ACHN (cell line): ENCODE measurements at places on chromosomes 16 and 17.

- DNase-seq: no peak
These were observed 37.7 kb upstream of the TOB1 start for GRCh38 chr17:50903604-50904517.

- no peak for DNase-seq
These were observed 75.2 kb upstream of the METTL9 start for GRCh38 chr16:21524068-21524751.

GRCh38 chr17:83195330-83196023 lies 116.1 kb downstream of the METRNL start:
- DNase-seq: no peak

DNA sequence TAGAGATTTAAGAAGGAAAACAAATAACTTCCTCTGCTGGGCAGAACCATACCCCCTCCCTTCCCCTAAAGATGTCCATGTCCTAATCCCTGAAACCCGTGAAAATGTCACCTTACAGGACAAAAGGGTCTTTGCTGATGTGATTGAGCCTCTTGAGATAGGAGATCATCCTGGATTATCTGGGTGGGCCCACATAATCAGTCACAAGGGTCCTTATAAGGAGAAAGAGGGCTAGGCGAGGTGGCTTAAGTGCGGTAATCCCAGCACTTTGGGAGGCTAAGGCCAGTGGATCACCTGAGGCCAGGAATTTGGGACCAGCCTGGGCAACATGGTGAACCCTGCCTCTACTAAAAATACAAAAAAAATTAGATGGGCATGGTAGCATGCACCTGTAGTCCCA lies 12.0 kb upstream of the SLC39A11 start:
- DNase-seq: no peak

GRCh38 chr16:87471278-87472141 lies 21.3 kb downstream of the ZCCHC14 start:
- DNase-seq: no peak

- no peak for DNase-seq
These were observed 471.9 kb downstream of the HS3ST3B1 start for GRCh38 chr17:14772776-14773175.

GRCh38 chr16:73275448-73275847 lies 227.5 kb upstream of the ZFHX3 start:
- DNase-seq: no peak

DNA sequence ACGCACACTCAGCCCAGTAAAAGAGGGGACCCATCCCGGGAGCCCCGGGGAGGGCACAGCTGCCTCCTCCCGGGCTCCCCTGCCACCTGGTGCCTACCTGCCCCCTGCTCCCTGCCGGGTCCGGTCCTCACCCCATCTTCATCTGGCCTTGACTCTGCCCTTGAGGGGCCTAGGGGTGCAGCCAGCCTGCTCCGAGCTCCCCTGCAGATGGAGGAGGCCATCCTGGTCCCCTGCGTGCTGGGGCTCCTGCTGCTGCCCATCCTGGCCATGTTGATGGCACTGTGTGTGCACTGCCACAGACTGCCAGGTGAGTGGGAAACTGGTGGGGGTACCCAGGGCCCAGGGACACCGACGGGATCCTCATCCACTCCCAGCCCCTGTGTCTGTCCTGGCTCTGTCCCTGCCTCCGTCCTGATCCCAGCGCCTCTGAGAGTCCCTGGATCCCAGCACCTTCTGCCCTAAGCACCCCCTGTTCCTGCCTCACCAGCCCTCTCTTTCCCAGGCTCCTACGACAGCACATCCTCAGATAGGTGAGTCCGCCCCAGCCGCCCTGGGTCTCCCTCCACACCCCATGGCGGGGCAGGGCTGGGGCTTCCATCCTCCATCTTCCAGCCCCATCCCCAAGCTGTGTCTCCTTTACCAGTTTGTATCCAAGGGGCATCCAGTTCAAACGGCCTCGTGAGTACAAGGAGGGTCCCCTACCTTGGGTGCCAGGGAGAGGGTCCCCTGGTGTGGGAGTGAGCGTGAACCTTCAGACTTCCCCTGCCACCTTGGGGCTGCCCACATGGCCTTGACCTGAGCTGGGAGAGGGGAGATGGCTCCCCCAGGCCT lies 574 bp downstream of the LAT start:
- DNase-seq: peak; percentile 13

GRCh38 chr16:48035142-48035541 lies 120.7 kb downstream of the ABCC12 start:
- no peak for DNase-seq

- peak; percentile 61 for DNase-seq
These were observed 25.8 kb downstream of the SRCIN1 start for GRCh38 chr17:38579934-38580333.

- DNase-seq: no peak
These were observed 59.1 kb upstream of the SMIM36 start for GRCh38 chr17:55570391-55570790.

DNA sequence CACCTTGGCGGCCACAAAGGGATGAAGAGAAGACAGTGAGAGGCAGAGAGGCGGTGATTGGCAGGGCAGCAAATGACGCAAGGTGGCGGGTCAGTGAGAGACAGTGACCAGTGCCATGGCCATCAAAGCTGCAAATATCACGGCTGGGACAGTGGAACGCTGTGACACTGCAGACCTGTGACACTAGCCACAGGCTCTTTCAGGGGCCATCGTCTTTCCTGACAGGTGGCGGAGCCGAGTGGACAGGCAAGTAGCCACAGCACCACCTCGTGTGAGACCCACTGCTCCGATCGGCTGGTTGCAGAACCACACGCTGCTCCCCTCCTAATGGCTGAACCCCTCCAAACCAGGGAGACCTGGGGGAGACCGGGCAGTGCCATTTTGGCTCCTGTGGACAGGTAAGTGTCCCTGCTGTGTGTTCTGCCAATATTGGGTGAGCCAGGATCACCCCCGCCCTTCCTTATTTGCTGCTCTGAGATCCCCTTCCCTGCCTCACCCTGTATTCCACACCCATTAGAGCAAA lies 7.9 kb upstream of the ZNF778 start:
- DNase-seq: no peak

DNA sequence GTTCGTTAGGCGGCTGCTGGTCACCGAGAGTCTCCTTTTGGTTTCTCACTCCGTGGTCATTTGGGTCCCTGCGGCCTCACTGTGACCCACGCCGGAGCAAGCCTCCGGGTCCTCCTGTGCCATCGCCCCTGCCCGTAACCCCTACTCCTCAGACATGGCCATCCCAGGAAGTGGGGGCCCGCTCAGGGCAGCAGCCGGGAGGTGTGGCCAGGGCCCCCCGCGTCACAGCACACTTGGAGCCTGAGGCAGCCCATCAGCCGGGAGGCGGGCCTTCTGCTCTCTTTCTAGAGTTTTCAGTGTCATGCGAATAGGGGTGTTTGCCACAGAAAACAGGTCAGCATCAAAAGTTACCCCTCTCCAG lies 7.9 kb upstream of the WFIKKN1 start:
- DNase-seq: no peak

DNA sequence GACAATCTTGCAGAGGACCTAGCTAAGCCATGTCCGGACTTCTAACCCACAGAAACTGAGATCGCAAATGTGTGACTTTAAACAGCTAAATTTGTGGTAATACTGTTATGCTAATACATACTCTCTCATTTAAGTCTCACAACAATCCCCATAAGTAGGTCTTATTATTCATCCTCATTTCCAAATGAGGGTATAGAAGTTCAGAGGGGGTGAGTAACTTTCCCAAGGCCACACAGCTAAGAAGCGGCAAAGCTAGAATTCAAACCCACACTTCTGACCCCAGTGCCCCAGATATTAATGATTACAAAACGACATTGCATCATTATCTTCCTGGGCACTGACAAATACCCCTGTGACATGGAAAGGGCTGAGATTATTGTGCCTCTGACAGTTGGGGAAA lies 81.4 kb downstream of the CNGB1 start:
- no peak for DNase-seq

- DNase-seq: no peak
These were observed 184.3 kb upstream of the TNRC6C start for GRCh38 chr17:77774182-77774581.

GRCh38 chr17:80793851-80794267 lies 197.8 kb upstream of the CHMP6 start:
- no peak for DNase-seq

GRCh38 chr16:55367866-55368603 lies 44.0 kb downstream of the IRX6 start:
- DNase-seq: no peak

- DNase-seq: no peak
These were observed 13.4 kb upstream of the BAHCC1 start for GRCh38 chr17:81381632-81382577.

DNA sequence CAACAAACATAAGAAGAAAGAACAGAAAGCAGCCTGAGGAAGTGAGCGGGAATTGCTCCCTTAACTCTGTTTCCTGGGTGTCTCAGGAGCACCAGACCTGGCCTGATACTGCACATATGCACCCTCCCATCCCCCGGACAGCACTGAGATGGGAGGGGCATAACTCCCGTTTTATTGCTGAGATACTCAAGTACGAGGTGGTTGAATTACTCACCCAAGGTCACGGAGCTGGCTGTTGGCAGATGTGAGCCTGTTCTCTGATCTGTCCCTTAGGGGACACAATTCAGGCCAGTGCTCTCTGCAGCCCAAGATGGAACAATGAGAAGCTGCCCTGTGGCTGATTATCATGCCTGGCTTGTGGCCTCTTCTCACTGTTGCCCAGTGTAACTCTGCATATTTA lies 9.1 kb upstream of the MED9 start:
- no peak for DNase-seq

- peak; percentile 97 for DNase-seq
These were observed 15.1 kb downstream of the BAIAP2 start for GRCh38 chr17:81049973-81050551.

DNA sequence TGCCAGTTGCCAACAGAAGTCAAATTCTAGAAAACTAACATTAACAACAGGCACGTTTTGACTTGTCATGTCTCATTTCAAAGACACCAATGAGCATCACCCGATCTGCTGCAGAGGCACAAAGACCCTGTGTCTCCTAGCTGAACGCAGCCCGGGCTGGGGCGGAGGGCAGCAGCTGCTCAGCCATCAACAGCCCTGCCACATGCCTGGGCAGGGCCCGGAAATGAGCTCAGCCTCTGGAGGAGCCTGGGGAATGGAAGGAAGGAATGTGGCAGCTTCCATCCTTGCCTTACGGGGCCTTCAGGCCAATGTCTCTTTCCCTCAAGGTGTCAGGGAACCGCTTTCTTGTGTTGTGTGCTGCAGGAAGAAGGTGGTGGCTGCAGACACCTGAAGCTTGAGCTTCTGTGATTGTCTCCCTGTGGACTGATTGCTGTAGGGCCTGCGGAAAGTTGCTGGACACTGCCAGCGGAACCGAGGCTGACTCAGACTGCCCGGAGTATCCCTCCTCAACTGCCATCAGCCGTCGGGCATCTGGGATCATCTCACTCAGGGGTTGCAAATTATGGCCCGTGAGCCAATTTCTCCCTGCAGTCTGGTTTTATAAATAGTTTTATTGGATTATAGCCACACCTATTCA lies 7.3 kb downstream of the CDH13 start:
- DNase-seq: no peak

DNA sequence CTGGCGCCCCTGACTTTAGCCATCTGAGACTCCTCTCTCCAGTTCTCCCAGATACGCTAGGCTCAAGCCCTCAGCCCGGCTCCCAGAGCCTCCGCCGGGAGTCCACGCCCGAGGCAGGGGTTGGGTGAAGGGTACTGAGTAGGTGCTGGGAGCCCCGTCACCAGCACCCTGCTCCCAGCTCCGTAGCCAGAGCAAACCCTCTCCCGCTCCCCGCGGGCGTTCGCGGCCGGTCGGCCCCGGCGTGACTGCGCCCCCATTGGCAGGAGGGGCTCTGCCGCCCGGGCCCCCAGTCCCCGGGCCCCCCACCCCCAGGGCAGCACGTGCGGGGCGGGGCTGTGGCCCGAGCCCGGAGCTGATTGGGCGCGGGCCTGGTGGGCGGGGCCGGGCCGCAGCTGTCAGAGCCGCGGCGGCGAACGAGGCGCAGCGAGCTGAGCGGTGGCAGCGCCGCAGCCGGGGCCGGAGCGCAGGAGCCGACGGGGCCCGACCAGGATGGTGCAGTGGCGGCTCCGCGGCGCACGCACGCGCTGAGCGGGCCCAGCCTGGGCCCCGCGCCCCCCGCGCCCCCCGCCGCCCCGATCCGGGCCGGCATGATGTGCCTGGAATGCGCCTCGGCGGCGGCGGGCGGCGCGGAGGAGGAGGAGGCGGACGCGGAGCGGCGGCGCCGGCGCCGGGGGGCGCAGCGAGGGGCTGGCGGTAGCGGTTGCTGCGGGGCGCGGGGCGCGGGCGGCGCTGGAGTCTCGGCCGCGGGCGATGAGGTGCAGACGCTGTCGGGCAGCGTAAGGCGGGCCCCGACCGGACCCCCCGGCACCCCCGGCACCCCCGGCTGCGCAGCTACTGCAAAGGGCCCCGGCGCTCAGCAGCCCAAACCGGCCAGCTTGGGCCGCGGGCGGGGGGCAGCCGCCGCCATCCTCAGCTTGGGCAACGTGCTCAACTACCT lies at the start of gene SPNS2:
Gene SPNS2, plus strand, starts transcription at position 421 of the 937 bp plus-strand sequence. Its CDS starts 167 bp downstream, at position 588.
- DNase-seq: peak; percentile 84

GRCh38 chr17:30821871-30822723 lies 2.4 kb downstream of the CRLF3 start:
- no peak for DNase-seq

DNA sequence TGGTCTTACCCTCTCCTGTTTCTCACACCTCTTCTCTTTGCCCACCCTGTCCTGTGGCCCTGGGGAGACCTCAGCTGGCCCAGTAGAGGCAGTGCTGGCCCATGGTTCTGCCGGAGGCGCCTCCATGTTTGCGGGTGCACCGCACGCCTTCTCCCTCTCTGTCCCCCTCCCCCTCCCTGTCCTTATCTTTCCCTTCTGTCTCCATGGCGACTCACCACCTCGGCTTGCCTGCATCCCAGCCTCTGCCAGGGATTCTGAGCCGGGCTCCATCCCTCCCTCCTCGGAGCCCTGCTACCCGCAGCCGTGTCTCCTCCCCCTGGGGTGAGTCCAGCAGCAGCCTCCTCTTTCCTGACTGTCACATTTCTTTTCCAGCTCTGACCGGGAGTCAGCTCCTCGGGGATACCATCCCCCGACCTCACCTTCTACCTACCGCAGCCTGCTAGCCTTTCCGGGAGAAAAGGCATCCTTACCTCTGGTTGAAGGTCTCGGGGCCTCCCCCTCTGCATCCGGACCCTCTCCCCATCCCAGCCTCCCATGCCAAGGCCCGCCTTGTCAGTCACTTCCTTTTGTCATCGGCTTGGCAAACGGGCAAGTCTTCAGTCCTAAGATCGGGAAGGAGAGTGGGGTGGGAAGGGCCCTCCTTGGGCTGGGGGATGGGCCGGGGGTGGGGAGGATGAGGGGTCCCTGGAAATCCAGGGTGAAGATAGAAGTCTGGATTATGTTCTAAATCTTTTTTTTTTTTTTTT lies at the start of gene RNF112:
Gene RNF112, plus strand, starts transcription at position 358 of the 746 bp plus-strand sequence. Its CDS starts 177 bp downstream, at position 535.
- DNase-seq: no peak

DNA sequence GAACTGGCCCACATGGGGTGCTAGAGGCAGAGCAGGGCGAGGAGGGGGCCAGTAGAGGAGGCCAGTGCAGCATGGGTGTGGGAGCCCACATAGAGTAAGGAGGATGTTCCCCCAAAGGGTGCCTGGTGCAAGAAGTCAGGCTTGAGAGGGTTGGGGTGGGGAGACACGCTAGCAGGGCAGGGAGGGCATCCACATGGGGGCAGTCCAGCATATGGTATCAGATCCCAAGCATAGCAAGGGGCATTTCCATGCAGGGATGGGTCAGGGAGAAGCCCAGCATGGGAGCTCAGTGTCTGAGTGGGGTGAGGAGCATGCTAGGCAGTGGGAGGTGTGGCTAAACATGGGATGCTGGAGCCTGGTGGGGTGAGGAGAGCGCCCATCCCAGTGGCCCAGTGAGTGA lies 213.7 kb downstream of the COPRS start:
- DNase-seq: no peak
